ENCODE measurements at places on chromosomes 7 and 10.

- H3K4me1 ChIP-seq = no peaks in the 10 kb centered on the region
- no peak overlapping the region for H3K27ac ChIP-seq
- no peaks in the 10 kb centered on the region for H3K27me3 ChIP-seq
These were observed 49.4 kb downstream of the HTRA1 start for GRCh38 chr10:122510736-122511135.

DNA sequence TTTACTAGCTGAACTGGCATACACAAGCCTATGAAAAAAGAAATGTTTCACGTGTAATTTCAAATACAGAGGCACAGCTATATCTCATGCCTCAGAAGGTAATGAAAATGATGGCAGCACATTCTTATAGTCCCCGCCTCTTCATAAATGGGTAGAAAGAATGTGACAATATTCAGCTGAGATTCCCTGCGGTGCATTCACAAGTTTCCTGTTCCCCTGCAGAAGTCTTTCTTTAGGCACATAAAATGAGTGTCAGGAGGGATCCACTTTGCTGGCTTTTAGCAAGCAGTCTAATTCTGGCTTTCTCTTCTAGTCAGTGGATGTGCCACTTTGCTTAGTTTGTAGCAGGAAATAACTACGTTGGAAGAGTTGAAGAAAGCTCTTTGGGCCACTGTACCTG, 56.1 kb downstream of the DGKB start:
- H3K4me1 ChIP-seq = no peaks in the 10 kb centered on the region
- DNase-seq = no peak
- H3K36me3 ChIP-seq = no peaks in the 10 kb centered on the region
- no peak overlapping the region for H3K4me3 ChIP-seq

- H3K4me3 ChIP-seq = no peak overlapping the region
- no peaks in the 10 kb centered on the region for H3K27me3 ChIP-seq
- no peaks in the 10 kb centered on the region for H3K4me1 ChIP-seq
- no peak for DNase-seq
- H3K36me3 ChIP-seq = no peaks in the 10 kb centered on the region
- H3K27ac ChIP-seq = no peak overlapping the region
These were observed 298.9 kb upstream of the ADARB2 start for GRCh38 chr10:2036209-2036608.

DNA sequence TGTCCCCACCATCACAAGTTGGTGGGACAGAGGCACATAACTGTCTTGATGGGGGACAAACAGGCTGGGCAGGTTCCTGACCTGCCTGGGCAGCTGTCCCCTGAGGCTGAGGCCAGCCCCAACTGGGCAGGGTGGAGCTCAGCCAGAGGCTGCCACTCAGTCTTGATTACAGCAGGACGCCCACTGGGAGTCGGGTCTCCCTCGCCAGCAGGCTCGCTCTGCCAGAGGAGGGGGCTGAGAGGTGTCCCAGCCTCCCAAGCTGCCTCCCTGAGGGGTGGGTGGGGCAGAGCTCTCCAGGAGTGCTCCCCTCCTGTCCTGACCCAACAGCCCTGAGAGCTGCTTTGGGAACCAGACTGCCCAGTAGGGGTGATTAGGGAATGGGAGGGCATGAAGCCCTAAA, 1.8 kb upstream of the CAMK2G start:
- H3K4me1 ChIP-seq = peaks cover 4% of the 10 kb centered on the region
- no peaks in the 10 kb centered on the region for H3K27me3 ChIP-seq
- H3K36me3 ChIP-seq = no peaks in the 10 kb centered on the region
- H3K27ac ChIP-seq = no peak overlapping the region

- H3K27me3 ChIP-seq = no peaks in the 10 kb centered on the region
- no peak overlapping the region for H3K27ac ChIP-seq
These were observed 6.4 kb upstream of the FIGNL1 start for GRCh38 chr7:50456371-50457123.

Data from pancreas (tissue), 10 donors.